Activated CD4-positive, CD25-positive, alpha-beta regulatory T cell treated with anti-CD3 and anti-CD28 coated beads, Interleukin-2, amount 50 U/mL, for 72 hours (primary cell): ENCODE measurements at places on chromosomes 11 and 22.

- DNase-seq = no peak
Observed at GRCh38 chr11:72112978-72113808, 698 bp upstream of the ANAPC15 start.

DNA sequence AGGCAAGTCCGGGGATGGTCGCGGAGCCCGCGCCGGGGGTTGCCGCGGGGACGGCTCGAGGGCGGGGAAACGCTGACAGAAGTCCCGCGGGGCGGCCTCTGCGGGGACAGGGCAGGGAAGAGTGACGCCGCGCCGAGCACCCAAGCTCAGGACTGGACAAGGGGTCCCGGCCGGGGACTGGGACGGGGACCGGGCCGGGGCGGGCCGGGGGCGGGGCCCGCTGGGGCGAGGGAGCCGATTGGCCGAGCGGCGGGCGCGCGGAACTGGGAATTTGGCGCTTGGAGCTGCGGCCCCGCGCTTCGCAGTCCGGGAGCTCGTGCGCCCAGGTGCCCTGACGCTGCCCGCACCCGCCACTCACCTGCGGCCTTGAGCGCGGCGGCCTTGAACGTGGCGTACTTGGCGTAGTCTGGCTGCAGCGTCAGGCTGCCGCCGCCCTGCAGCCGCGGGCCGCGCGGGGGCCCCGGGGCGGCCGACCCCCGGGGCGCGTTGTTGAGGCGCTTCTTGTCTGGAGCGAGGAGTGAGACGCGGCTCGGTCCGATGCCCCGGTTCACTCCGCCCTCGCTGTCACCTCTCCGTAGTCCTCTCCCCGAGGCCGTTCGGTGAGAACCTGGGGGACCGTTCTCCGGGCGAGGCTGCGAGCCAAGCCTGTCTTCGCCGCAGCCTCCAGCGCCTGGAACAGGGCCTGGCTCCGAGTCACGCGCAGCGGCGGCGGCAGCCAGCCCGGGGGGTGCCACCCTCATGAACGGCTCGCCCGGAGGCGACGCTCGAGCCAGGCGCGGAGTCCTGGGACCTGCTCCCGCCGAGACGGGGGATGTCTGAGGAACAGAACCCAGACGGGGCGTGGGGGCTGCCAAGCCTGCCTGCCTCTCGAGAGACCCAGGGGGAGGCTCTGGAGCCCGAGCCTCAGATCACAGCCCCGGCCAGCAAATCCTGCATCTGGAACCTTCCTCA, 4.5 kb downstream of the SHISA8 start:
- DNase-seq = no peak

DNA sequence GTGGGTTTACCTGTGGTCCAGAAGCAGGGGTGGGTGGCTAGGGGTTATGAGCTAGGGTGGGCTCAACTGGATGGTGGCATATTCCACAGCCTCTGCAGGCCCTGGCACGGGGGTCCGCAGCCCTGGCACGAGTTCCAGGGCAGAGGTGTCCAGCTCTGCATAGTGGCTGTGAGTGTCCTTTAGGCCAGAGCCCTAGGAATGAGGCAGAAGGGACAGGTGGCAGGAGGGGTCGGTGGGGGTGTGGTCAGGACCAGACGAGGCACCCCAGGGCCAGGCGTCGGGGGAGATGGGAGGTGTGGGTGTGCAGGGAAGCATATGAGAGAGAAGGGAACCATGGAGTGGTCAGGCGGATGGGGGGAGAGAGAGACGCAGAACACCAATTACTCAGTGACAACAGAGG, 99.9 kb downstream of the NECTIN1 start:
- DNase-seq = no peak

DNA sequence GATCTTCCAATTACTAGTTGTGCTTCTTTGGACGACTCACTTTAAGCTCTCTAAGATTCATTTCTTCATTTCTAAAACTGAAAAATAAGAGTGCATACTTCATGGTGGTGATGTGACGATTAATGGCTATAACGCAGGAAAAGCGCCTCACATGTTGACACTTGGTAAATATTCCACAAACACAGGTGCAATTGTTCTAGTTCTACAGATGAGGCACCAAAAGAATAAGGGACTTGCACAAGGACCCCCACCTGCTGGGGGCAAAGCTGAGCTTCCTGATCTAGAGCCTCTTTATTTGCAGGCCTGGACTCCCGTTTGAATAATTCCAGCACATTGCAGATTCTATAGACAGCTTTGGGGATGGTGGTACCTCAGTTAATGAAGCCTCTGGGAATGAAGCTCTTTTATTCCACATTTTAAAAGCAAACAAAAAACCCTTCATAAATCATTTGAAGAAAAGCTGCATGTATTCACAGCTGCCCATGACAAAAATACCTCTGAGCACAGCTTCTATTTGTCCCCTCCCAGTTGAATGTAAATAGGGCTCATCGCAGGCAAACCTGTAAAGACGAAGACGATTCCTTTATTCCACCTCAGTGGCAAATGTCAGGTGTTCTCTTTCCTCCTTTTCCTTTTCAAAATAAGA, 14.9 kb upstream of the CADM1 start:
- DNase-seq = no peak

DNA sequence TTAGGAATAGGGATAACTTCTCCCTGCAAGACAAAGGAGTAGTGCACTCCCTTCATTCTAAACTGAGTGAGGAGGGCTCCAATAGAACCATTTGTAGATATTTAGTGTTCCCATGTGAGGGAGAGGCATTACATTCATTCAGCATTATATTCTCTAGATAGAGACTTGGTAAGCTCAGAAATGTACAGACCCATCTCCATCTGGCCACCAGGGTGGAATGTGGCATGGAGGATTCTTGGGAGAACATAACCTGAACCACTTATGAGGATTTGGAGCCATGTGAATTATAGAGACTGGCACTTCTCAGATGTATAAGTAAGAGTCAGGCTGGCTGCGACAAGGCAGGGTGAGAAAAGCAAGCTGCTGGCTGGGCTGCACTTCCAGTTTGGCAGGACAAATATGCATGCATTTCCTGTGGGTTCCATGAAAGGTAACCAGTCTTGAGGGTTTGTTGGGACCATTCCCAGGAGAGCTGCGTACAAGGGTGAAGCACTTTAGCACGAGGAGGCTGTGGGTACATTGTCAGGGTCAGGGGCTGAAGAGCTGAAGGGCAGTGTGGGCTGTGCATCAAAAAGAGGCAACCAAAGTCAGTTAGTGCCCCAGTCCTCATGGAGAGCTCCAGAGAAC, 9.2 kb downstream of the RRP8 start:
- DNase-seq = no peak

- no peak for DNase-seq
Observed at GRCh38 chr11:9386086-9386485, 1.6 kb downstream of the IPO7 start.

DNA sequence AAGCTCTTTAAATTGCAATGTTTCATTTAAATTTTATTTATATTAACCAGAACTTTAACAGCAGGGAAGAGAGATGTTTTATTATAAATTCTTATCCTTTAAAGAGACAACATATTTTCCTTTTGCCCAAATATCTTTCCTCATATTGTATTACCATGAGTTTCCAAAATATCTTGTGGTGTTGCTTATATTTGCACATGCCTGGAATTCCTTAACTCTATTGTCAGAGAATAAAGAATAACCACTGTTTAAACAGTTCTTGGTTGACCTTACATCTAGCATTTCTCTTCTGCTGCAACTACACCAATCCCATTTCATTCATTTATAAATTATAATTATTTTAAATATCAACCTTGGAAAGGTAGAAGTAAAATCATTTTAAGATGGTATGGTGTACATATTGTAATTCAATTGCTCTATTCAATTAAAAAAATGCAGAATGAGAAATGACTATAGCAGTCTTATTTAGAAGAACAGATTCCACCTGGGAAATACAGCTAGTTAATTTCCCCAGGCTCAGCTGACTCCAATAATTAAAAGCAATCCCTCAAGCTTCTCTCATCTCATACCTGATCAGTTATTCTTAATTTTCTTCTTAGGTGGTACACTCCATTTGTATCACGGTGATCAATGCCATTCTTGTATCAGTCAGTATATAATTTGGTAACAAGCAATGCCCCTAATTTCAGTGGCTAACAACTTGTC, 923.3 kb downstream of the KCNA4 start:
- no peak for DNase-seq
